ENCODE measurements at places on chromosomes 1 and 21.
A peak's percentile ranks its signal among the peaks of the same experiment; 100 is the strongest.

- DNase-seq: no peak
Observed at GRCh38 chr1:150484431-150484830, 2.8 kb upstream of the TARS2 start.

GRCh38 chr1:22739648-22740385, 29.2 kb downstream of the EPHB2 start:
- DNase-seq: no peak

DNA sequence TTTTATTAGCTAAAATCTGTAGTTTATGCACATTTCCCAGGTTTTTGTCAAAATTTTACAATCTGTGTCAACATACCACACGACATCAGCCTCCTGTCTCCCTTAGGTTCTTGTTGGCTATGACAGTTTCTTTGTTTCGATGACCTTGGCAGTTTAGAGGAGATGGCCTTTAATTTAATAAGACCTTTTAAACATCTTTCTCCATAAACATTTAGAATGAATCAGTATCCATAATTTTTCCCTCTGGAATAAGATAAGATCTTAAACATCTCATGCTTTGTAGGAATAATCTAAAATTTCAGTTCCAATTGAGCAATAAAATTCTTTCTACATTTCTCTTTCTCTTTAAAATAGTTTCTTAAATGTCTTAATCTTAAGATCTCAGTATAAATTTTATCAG, 28.7 kb upstream of the DYRK1A start:
- no peak for DNase-seq

DNA sequence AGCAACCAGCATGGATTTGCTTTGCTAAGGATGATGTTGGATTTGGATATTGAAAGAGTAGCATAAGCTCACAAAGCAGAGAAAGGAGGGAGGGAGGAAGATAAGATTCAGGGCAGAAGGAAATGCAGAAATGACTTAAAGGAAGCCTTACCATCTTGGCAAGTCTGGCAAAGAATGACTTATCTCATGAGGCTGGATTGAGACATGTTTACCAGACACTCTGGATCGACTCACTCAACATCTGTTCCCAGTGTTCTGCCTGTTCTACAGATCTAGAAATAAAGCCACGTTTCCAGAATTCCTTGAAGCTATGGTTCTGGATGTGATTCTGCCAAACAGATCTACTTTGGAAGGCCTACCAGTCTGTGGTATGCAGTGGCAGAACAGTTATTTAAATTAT, 38.8 kb upstream of the CTBS start:
- DNase-seq: no peak

DNA sequence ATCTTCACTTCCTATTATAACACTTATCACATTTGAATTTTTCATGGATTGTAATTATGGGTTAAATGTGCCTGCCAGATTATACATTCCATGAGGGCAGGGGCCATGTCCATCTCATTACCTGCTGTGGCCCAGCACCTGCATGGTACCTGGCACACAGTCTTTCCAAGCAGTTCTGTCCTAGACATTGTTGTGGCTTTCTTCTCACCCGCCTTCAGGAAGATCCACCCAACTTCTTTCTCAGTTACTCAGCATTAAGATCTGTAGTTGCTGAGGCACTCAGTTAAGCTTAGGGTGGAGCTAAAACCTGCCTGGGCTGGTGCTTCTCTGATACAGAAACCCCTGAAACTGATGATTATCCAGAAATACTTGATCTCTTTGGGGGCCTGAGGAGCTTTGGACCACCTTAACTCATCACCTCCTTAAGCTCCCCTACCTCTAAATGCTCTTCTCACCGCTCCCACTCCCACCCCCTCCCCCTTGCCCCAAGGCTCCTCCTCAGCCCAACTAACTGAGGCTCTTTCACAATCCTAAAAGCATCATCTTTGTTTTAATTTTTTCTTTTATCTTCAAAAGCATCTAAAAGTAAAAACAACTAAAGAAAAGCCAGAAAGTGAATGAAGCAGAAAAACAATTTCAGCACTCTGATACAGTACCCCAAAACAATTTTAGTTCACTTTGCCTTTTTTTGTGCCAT, 190.6 kb downstream of the FGGY start:
- DNase-seq: no peak

DNA sequence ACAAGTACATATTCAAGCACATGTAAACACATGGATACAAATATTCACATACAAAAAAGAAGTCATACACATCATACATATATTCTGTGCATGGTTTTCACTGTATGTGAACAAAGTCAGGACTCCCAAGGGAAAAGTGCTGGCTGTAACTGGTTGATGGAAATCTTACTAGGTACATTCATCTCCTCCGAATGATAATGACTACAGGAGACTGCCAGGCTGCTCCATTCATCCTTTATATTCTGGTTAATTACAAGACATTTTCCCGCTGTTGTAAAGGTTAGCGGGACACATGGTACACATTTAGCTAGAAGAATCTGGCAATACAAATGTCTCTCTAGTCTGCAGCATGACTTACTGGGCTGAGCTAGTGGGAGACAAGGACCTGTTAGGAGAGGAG, 26.2 kb upstream of the HMGB4 start:
- DNase-seq: no peak

- no peak for DNase-seq
Observed at GRCh38 chr1:12712076-12712475, 3.8 kb upstream of the AADACL3 start.

- DNase-seq: no peak
Observed at GRCh38 chr1:164720440-164721227, 161.7 kb downstream of the PBX1 start.

DNA sequence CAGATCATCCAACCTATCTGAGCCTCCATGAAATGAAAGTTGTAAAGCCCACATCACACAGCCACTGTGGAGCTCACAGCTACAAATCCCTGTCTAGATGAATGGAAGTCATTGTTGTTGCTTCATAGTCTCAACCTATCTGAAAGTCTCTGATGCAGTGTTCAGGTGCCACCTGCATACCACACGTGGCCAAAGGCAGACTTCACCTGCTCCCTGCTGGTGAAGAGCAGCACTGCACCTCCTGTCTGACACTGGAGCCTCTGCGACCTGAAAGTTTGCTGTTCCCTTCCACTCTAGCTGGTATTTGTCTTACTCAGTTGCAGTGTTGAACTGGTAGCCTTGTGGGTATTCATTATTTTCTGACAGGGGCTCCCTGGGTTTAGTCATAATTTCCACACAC, 18.4 kb downstream of the LORICRIN start:
- no peak for DNase-seq

DNA sequence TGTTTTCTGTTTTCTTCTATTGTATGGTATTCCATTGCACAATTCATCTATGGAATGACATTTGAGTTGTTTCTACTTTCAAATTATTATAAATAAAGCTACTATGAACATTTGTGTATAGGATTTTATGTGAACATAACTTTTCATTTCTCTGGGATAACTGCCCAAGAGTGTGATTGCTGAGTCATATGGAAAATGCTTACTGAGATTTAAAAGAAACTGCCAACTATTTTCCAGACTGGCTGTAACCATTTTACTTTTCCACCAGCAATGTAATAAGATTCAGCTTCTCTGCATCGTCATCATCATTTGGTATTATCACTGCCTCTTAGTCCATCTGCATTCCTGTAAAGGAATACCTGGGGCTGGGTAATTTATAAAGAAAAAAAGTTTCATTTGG, 779.6 kb upstream of the PRMT6 start:
- DNase-seq: no peak

- DNase-seq: no peak
Observed at GRCh38 chr21:27045281-27045985, 78.5 kb upstream of the ADAMTS5 start.

GRCh38 chr21:33362044-33362555, 37.3 kb downstream of the IFNAR1 start:
- DNase-seq: no peak

GRCh38 chr1:54645806-54646676, 4.5 kb downstream of the MROH7 start:
- no peak for DNase-seq

GRCh38 chr1:33527934-33528333, 55.5 kb downstream of the ZSCAN20 start:
- DNase-seq: no peak

DNA sequence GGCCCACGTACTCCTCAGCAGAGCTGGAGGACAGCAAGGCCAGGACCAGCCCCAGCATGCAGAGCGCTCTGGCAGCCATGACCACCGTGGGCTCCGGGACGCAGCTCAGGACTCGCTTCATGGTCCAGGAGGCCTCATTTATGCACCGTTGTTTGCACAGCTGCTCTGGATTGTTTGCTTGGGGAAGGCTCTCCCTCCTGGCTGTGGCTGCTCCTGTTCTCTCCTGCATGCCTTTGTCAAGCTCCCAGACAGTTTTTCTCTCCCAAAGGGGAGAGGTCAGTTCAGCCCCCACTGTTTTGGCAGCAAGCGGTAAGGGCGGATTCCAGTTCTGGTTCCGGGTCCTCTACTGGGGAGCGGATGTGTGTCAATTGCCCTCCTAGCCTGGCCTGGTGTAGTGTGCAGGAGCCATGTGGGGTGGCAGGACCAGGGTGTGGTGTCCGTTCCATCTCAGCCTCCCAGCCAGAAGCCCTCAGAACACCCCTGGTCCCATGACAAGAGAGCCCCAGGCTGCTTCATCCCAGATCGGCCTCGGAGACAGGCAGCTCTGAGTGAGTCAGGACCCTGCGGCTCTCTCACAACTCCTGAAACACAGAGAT, at the start of gene TFF3:
Gene TFF3, minus strand, starts transcription at position 114 of the 596 bp plus-strand sequence. Its CDS starts 35 bp downstream, at position 79.
- DNase-seq: no peak

DNA sequence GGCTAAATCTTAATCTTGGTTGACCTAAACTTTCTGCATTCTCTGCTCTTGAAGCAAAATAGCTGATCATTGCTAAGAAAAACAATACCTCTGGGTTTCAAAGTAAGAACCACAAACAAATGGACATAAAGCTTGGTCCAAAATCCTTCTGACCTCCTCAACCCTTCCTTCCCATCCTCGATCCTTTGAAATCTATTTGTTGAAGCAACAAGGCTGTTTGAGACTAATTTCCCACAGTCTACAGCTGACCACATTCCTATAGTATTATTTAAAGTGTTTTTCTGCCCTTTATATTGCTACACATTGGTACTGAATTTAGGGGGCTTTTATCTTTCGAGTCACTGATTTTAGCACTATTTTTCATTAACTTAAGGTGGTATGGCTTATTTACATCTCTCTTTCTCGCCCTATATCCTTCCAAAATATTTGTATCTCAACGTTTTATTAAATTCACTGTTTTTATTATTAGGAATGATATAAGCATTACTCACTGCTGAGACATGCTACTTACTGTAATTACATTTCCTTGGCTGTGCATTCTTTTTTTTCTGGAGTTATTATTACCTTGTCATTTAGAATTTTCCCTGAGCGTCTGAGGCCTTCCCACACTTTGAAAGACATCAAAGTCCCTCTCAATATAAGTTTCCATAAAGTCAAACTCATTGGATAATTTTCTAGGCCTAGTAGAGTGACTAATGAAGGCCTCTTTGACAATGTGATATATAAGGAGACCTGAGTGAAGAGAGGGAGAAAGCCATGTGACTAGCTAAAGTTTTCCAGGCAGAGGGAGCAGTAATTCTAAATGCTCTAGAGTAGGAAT, 73.9 kb downstream of the RAB3GAP2 start:
- DNase-seq: no peak

GRCh38 chr1:29235955-29236711, at the start of gene PTPRU:
Gene PTPRU, plus strand, starts transcription at chr1:29236522. Its CDS starts 123 bp downstream, at chr1:29236645.
- peak; percentile 75 for DNase-seq

GRCh38 chr1:210684466-210685294, 356.0 kb downstream of the HHAT start:
- DNase-seq: no peak

- no peak for DNase-seq
Observed at GRCh38 chr21:23247334-23247733, 2249.1 kb downstream of the NCAM2 start.

DNA sequence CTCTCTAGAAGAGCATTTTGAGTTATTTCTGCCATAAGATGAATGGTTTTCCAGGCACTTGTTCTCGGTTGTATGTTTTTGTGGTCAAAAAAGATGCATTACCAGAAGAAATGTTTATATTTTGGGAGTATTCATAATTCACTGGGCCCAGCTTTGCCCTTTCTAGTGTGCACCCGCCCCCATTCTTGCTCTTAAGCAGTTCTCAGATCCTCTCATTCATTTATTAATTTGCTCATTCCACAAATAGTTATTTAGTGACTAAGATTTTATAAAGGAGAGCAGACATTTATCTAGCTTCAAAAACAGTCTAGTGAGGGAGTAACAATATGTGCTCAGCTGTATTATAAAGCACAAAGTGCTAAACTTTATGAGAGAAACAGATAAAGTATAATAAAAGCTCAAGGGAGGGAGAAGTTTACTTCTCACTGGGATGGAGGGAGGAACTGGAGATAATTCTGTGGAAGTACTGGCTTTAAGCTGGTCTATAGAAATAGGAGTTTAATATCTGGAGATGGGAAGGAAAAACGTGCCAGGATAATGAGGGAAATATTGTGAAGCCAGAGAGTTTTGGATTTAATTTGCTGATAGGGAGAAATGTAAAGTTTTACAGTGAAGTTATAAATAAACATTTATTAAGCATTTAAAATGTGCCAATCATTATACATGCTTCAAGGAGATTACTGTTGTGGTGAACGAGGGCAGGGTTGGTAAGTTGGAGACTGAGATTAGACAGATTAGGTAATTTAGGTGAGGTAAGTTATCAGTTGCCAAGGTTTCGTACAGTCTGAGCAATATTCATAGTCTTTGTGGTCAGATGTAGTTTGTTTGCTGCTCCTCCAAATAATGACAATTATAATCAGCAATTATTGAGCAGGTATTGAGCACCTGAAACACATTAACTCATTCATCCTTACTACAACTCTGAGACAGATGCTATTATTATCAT, 9.1 kb upstream of the MACF1 start:
- DNase-seq: no peak

GRCh38 chr1:147273409-147274336, 31.2 kb downstream of the CHD1L start:
- peak; percentile 61 for DNase-seq

DNA sequence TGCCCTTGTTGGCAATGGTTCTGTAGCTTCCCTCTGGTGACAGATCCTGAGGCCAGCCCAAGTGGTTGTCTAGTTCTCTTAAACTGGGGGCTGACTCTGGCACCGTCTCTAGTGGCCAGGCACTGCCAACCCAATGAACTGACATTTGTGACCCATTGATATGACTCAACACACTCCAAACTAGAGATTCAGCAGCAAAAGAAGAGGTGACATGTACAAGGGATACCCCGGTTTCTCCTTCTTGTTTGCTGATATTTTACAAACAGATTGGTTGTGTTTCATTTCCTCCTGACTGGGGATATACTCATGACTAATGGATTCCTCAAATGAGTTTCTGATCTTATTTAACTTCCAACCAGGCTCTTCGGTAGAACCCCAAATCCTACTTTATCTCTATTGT, 65.9 kb upstream of the DNAJC6 start:
- DNase-seq: no peak
